ENCODE measurements at places on chromosomes 13 and 19.

DNA sequence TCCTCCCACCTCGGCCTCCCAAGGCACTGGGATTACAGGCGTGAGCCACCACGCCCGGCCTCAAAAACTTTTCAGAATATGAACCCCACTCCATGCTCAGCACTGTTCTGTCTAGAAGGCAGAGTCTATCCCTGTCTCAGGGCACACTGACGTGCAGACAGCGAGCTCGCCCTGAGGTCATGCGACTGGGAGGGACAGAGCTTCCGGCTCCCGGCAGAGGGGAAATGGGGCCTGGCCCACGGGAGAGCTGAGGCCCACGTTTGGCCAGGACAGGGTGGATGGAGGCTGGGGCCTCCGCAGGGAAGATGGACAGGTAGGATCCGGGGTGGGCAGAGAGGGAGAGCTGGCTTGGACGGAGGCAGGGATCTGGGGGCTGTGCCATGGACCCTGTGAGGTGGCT, 2.8 kb upstream of the AZU1 start:
- no peak for DNase-seq

- no peak for DNase-seq
These were observed 3.2 kb upstream of the LGALS13 start for GRCh38 chr19:39599116-39599515.

DNA sequence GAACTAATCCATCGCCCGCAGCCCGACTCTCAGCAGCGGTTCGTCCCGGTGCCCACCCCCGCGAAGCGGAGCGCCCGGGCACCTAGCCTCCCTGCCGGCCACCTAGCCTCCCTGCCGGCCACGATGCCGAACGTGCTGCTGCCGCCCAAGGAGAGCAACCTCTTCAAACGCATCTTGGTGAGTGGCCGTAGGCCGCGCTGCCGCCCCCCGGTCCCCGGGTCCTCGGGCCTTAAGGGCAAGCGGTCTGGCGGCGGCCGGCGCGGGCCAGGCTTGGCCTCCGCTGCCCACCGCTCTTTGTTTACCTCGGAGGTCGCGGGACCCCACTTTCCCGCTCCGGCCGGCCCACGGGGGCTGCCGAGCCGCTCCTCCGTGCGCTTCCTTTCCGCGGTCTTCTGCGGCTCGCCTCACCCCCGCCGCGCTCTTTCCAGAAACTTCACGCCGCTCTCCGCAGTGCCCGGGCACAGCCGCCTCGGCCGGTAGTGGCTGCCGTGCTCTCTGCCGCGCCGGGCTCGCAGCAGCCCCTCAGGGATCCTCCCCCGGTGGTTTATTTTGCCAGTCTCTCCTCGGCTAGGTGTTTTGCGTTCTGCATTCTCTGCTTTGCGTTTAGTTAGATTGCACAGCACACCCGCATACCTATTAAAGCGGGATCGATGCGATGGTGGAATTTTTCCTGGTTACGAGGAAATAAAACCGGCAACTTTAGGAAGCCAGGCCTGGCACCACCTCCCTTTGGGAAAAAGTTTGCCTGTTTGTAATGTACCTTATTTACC, 524 bp downstream of the NAA16 start:
- peak; percentile 45 for DNase-seq

- no peak for DNase-seq
These were observed 3.0 kb downstream of the TMTC4 start for GRCh38 chr13:100671389-100672182.

DNA sequence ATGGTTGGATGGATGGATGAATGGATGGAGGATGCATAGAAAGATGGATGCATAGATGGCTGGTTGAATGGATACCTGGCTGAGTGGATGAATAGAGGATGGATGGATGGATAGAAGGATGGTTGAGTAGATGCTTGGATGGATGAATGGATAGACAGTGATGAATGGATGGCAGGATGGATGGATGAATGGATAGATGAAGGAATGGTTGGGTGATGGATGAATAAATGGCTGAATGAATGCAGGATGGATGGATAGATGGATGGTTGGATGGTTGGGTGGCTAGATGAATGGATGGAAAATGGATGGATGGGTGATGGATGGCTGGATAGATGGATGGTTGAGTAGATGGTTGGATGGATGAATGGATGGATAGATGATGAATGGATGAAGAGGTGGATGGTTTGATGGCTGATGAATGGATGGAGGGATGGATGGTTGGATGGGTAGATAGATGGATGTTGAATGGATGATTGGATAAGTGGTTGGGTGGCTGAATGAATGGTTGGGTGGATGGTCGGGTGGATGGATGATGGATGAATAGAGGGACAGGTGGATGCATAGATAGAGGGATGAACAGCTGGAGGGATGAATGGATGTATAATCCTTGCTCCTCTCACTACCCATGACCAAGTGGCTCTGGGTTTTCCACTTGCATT, 3.6 kb upstream of the SULT2B1 start:
- DNase-seq, result no peak

- no peak for DNase-seq
These were observed 243.5 kb downstream of the ITGBL1 start for GRCh38 chr13:101695870-101696516.

- no peak for DNase-seq
These were observed 63.8 kb downstream of the VWA8 start for GRCh38 chr13:41897126-41897525.

GRCh38 chr13:94674609-94675348, 37.6 kb downstream of the SOX21 start:
- peak; percentile 32 for DNase-seq

- no peak for DNase-seq
These were observed 2.2 kb downstream of the SPTBN4 start for GRCh38 chr19:40469011-40469410.

DNA sequence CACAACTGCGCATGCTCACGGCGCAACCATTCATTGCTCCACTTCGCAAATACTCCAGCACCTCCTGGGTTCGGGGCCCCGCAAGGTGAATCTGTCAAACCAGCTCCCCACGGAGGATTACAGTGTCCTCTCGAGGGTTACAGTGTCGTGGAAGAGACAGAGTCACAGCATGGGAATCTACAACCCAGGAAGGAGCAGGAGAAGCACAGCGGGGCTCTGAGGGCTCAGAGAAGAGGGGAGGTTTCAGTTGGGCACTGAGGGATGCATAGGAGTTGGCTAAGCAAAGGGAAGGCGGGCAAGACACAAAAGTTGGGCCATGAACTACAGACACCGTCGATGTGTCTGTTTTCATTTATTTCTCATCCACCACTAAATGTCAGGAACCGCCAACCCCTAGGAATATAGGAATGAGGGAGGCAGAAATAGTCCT, 1.0 kb upstream of the GTF2F1 start:
- DNase-seq, result no peak

- peak; percentile 13 for DNase-seq
These were observed 26.6 kb upstream of the CALM3 start for GRCh38 chr19:46574533-46574932.

DNA sequence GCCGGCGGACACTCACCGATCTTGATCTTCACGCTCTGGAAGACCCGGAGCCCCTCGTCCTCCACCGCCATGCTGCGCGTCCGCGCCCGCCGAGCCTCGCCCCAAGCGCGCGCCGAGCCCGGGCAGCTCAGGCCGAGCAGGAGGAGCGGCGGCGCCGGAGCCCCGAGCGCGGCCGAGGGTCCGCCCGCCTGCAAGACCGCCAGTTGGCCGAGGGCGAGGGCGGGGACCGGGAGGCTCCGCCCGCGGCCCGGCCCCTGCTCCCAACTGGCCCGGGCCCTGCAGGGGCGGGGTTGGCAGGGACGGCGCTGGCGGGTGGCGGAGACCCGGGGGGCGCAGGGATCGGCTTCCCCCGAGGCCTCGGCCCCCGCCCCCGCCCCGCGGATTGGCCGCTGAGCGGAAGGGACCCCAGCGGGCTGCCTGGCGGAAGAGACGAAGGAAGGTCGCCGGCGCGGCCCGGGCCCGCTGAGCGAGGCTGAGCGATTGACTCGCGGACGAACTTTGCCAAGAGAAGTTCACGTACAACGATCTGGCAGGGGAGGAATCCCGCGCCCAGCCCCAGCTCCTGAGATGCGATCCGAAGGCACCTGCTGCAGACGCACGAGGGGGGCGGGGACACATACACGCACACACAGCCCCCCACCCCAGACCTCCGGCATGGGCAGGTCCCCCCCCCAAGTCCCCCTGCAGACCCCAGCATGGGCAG, at the start of gene RASA3:
Gene RASA3, minus strand, starts transcription at position 205 of the 703 bp plus-strand sequence. Its CDS starts 134 bp downstream, at position 71.
- DNase-seq, result no peak

GRCh38 chr19:32396046-32396652, 9.4 kb upstream of the DPY19L3 start:
- DNase-seq, result no peak

DNA sequence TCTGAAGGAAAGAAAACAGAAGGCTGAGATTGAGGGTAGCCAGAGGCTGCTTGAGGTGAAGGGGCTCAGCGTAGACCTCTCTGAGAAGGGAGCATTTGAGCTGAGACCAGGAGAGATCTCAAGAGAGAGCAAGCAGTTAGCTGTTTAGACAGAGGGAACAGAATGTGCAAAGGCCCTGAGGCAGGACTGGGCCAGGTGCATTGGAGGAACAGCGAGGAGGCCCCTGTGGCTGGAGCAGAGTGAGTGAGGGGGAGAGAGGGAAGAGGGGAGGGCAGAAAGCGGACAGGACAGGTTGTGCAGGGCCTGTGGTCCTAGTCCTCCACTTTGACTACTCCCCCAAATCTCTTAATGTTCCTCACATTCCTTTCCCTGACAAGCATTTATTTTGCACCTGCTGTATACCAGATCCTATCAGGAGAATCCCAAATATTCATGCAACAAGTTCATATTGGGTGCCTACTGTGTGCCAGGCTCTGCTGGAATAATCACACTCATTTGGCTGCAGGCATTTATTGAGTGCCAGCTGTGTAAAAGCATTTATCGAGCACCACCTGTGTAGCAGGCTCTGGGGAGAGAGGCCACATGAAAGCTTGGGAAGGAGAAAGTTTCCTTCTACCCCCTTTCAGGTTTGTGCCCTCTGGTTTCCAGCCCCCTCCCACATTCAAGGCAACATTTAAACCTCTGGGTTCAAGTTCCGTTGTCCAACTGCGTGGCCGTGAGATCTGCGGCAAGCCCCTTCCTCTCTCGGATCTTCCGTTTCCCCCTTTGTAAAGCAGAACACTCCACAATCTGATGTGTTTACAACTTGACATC, 36.5 kb downstream of the NFIC start:
- DNase-seq, result no peak

DNA sequence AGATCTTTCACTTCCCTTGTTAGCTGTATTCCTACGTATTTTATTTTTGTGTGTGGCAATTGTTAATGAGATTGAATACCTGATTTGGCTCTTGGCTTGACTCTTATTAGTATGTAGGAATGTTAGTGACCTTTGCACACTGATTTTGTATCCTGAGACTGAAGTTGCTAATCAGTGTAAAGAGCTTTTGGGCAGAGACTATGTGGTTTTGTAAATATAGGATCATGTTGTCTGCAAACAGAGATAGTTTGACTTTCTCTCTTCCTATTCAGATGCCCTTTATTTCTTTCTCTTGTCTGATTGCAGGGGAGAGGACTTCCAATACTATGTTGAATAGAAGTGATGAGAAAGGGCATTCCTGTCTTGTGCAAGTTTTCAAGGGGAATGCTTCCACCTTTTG, 160.3 kb upstream of the PCDH20 start:
- DNase-seq, result no peak

GRCh38 chr19:40503320-40503695, 36.5 kb downstream of the SPTBN4 start:
- no peak for DNase-seq

GRCh38 chr13:99289271-99289670, 17.9 kb downstream of the GPR183 start:
- no peak for DNase-seq

- DNase-seq, result no peak
These were observed 65.6 kb downstream of the WASF3 start for GRCh38 chr13:26623125-26623524.

DNA sequence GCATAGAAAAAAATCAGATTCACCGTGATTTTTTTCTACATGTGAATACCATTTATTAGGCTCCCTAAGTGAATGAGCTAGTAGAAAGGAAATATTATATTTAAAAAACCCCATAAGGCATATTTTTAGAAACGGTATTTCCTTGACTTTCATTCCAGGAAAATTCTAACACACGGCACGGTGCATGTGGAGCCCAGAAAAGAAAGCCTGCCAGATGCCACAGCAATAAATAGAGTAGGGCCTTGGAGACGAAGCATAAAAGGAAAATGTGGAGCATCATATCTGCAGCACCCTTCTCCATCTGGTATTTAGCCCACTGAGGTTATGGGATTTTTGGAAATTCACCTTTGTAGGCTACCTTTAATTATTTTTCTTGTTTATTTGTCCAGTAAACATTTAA, 314.4 kb downstream of the ENOX1 start:
- DNase-seq, result no peak

DNA sequence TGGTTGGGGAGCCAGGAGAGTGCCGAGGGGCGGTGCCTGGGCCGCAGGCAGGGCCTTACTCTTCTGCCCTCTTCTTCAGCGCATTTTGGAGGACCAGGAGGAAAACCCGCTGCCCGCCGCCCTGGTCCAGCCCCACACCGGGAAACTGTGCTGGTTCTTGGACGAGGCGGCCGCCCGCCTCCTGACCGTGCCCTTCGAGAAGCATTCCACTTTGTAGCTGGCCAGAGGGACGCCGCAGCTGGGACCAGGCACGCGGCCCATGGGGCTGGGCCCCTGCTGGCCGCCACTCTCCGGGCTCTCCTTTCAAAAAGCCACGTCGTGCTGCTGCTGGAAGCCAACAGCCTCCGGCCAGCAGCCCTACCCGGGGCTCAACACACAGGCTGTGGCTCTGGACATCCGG, 9.4 kb downstream of the PGLS start:
- DNase-seq, result no peak

DNA sequence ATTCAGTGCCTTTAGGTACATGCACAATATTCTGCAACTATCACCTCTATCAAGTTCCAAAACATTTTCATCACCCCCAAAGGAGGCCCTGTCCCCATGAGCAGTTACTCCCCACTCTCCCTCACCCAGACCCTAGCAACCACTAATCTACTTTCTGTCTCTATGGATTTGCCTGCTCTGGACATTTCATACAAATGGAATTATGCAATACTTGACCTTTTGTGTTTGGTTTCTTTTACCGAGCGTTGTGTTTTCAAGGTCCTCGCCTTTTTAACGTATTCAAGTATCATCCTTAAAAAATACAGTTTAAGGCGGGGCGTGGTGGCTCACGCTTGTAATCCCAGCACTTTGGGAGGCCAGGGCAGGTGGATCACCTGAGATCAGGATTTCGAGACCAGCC, 159.7 kb downstream of the IER2 start:
- no peak for DNase-seq

DNA sequence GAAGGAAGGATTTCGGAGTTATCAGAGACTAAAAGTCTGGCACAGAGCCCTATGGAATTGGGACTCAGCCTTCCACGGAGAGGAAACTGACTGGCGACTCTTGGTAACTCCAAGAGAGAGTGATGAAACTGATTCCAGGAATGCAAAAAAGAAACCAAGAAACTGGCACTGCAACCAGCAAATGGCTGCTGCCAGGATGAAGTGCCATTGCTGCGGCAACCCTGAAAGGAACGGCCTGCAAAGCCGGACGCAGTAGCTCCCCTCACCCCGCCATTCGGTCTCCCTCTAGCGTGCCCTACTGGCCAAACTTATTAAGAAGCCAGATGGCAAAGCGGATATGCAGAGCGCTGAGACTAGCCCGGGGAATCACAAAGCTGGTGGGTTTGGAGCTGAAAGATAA, 236.0 kb downstream of the PCDH9 start:
- no peak for DNase-seq

Measured in stimulated activated CD4-positive, alpha-beta T cell treated with anti-CD3 and anti-CD28 coated beads, TNF-alpha, amount 100 ng/mL, for 24 hours (primary cell).